ENCODE measurements at places on chromosomes 13 and 19. TPM values are rescaled to one million over a fixed set of nuclear protein-coding genes. Genes with fewer than 3 reads are reported as not detected.

GRCh38 chr13:97627566-97627965, 193.6 kb downstream of the RAP2A start:
- DNase-seq, result peak; percentile 93

DNA sequence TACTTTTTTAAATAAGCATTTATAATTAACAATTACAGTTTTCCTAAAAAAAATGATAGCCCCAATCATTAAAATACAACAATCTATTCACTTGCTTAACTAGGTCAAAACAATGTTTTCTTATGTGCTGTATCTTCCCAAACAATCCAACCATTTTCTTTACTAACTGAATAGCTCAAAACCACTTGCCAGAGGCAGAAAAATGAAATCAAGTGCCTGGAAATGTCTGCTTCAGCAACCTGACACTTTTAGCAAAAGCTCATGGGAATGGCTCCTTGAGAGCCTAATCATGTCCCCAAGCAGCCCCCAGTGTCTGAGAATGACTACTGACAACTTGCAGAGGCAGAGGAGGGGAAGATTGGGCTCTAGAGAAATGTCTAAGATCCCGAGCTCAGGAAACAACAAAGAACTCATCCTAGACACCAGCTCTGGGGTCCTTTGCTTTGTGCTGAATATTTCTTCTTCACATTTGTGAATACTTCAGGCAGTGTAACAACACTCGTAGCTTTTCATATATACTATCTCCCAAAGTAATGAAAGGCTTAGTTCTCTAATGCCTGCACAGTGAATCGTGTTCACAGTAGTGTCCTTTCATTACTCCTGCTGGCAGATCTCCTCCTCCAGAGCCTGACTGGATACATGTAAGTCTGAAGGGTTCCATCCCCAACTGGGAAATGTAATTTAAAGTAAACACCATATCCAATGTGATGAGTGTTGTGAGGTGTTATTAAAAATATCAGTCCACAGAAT, 280.0 kb downstream of the LHFPL6 start:
- DNase-seq, result no peak

GRCh38 chr19:13830741-13831536, 35.7 kb downstream of the ZSWIM4 start:
- DNase-seq, result no peak

- DNase-seq, result peak; percentile 79
Observed at GRCh38 chr19:55640043-55640576, 692 bp upstream of the ZNF580 start.

- no peak for DNase-seq
Observed at GRCh38 chr13:111368091-111368490, 47.6 kb downstream of the TEX29 start.

Gene KLK8
- 1.3 TPM for total RNA-seq

GRCh38 chr13:109645831-109646230, 140.6 kb downstream of the IRS2 start:
- no peak for DNase-seq

GRCh38 chr19:10338940-10339339, 484 bp downstream of the ICAM3 start:
- DNase-seq, result no peak

GRCh38 chr19:32642771-32643170, 32.2 kb downstream of the ANKRD27 start:
- DNase-seq, result no peak
